Fibroblast of skin of right quadriceps (primary cell): ENCODE measurements at places on chromosomes 2 and 18.

- no peak for DNase-seq
Measured at GRCh38 chr18:79890674-79891073, 60.8 kb downstream of the SLC66A2 start.

DNA sequence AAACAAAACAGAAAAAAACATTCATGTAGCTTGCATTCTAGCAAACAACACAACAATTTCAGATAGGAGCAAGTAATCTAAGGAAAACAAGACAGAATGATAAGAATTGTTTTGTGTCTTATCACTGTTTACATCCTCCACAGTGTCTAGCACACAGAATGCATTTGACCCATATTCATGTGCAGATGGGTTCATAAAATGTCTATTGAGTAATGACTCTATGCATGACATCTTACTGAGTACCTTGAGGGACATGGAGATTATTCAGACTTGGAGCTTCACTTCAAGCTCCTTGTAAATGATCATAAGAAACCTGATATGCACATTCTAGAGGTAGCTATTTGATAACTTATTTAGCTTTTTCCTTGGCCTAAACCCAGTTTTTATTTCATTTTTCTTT, 69.0 kb downstream of the DTNA start:
- no peak for DNase-seq

DNA sequence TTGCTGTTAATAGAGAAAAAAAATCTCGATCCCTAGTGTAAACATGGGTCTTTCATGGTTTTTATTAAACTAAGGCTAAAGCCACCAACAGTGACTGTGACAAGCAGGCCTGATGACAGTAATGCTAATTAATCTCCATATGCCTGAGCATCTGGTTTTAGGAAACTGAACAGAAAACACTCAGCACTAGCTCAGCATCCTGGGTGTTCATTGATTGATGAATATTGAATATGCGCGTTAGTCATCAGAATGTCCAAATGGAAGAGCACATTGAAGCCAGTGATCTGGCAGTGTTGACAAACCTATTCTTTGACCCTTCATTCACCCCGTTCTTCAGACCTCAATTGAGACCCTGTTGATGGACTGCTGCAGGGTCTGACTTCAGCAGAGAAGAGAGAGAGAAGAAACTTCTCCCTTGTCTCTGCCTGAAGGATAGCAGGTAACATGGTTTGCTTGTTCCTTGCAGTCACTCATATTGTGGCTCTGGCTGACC, 283.8 kb downstream of the RDH14 start:
- no peak for DNase-seq

DNA sequence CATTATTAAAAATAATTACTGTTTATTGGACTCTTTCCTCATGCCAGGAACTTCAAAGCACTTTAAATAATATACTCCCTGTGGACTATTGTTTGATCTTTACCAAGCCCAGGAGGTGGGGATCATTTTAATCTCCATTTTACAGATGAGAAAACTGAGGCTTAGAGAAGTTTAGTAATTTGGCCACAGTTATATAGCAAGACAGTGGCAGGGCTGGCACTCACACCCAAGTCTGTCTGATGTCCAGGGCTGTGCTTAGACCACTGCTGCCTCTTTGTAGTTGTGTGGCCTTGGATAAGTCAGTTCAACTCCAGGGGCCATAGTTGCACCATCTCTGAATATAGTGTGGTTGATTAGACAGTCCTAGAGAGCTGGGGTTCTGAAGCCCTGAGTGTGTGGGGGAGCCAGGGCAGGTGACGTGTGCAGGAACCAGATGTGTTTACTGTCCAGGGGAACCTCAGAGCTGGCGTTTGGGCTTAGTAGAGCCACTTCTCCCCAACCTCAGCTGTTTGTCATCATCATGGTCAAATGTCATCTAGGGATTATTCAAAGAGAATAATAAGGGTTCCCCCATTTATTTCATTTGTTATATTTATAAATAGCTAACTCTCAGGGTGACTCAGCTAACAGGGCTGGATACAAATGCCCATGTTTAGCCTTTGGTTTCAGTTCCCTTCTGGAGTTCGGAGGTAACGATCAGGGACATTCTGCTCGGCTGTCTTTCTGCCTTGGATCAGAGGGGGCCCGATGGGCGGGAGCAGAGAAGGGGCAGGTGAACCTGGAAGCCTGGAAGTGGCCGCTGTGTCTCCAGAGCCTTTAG, 68.0 kb downstream of the BOLA3 start:
- DNase-seq, result no peak

DNA sequence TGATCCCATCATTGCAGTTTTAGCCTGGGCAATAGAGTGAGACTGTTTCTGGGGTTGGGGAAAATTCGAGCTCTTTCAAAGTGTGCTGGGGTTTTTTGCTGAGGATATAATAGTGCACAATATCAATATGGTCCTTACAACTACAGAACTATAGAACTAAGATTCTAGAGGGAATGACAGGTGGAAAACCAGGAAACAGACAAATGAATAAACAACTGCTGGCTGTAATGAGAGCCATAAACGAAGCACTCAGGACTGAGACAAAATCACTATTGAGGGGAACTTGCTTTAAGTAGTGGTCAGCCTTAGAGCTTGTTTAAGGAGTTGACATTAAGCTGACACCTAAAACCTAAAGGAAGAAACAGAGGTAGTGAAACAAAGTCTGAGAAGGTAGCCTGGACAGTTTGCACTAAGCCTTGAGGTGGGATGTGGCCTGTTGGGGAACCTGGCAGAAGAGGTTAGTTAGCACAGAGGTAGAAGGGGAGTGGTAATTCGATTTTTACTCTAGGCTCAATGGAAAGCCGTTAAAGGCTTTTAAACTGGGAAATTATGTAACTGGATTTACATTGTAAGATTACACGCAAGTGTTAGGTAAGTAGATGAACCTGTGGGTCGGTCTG, 33.8 kb downstream of the LCLAT1 start:
- no peak for DNase-seq

GRCh38 chr2:173898178-173898668, 67.0 kb downstream of the SP3 start:
- DNase-seq, result no peak

DNA sequence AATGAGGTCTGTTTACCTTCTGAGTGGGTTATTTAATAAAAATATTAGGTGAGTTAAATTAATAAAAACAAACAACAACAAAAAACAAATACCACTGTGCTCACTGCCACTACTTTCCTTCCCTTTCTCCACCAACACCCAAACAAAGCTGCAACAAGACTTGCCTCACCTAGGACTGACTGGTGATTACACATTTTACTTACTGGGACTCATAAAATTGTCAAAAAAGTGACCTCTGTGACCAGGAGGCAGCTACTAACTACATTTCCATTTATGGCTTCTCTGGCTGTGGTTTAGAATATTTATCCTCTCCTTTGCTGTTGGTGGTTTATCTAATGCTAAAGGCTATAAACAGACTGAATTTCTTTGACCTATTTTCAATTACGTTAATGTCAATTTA, 39.8 kb downstream of the EFEMP1 start:
- no peak for DNase-seq

DNA sequence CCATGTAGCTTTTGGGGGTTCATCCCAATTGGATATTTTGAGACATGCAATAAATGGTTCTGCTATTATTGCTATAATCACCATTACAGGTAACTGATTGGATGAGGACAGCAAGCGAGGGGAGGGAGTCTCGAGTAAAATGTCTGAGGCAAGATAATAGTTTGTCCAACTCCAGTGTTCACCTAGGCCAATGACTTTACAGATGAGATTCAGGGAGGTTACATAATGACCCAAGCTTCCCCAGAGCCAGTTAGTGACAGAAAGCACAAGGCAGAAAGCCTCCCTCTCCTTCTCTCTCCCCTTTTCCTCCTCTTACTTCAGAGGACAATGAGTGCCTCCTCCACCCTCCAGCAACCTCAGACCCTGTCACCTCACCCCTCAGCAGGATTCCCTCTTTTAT, 98.4 kb upstream of the GLS start:
- DNase-seq, result no peak

DNA sequence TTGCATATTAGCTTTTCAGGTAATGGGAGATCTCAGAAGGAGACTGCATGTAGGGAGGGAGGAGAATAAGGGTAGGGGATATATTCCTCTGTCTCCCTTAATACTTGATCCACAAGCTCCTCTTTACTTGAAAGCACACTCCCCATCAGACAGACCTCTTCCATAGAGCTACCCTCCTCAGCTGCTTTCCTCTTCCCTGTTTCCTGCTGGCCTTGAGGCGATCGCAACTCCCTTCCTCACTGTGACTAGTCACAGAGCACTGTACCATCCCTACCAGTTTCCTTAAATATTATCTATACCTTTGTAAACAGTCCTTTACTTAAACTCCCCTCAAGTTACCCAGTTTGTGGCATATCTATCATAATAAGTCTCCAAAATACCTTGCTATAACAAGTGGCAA, 10.9 kb downstream of the ROCK1 start:
- DNase-seq, result no peak

DNA sequence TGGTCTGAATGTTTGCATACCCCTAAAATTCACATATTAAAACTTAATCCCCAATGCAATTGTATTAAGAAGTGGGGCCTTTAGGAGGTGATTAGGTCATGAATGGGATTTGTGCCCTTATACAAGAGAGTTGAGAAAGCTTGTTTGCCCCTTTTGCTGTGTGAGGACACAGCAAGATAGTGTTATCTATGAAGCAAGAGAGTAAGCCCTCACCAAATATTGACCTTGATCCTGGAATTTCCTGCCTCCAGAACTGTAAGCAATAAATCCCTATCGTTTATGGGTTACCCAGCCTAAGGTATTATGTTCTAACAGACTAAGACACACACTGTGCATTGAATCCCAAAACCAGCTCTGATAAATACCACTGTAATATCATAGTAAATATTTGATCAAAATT, 32.2 kb downstream of the NR4A2 start:
- no peak for DNase-seq

- DNase-seq, result peak; percentile 3
Measured at GRCh38 chr2:108257757-108258331, 18.1 kb downstream of the SULT1C3 start.

DNA sequence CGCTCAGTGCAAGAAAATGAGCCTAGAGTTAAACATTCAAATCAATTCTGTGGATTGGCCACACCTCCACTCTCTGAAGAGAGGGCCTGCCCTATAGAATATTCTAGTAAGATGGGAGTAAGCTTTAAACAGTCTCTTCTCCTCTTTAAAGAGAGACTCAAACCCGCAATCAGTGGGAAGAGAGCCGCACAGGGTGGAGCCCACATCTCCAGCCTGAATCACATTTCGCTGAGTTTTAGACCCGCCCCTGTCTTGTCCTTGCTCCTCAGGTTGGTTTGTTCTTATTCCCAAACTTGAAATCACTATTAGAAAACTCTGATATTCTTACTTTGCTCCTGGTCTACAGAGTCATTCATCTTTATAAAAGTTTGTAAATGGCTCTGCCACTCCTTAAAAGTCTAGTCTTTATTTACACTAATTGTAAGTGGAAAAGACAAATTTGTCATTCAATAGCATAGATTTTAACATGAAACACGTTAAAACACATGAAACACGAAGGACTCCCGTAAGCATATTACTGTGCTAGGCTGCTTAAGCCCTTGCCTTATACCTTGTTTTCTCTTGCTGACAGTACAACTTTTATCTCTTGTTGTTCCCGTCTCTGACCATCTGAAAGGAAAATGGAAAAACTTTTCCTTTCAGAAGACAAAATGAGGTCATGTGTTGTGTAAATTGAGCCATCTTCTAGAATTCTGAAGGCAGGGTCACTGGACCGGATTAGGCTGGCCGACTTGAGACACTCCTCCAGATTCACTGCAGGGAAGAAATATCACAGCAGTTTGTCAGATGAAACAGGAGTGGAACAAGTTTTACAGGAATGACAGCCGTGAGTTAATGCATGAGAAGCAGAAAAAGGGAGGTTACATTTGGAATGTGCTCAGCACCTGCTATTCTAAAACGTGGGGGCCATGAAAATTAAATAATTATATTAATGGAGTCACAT, 5.6 kb downstream of the DSC1 start:
- no peak for DNase-seq

- peak; percentile 85 for DNase-seq
Measured at GRCh38 chr18:24027156-24027827, 12.7 kb downstream of the TTC39C start.

- DNase-seq, result no peak
Measured at GRCh38 chr18:46055838-46056230, 16.2 kb downstream of the PSTPIP2 start.

DNA sequence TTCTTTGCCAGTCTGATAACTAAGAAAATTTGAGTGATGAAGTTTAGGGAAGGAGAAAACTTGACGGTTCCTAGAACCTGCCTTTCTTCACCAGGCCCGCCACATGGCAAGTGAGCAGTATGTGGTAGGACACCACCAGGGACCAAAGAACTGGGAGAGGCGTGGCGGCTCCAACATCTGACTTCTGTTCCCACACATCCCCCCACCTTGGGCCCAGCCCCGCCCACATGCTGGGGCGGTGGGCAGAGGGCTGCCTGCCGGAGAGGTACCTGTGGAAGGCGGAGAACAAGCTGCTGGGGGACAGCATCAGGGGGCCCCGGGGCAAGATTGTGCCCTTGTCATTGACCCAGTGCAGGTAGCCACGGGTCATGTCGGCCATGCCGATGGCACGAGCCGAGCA, 75.0 kb downstream of the EMILIN2 start:
- no peak for DNase-seq

GRCh38 chr2:23703583-23704385, 223.1 kb downstream of the ATAD2B start:
- DNase-seq, result no peak

DNA sequence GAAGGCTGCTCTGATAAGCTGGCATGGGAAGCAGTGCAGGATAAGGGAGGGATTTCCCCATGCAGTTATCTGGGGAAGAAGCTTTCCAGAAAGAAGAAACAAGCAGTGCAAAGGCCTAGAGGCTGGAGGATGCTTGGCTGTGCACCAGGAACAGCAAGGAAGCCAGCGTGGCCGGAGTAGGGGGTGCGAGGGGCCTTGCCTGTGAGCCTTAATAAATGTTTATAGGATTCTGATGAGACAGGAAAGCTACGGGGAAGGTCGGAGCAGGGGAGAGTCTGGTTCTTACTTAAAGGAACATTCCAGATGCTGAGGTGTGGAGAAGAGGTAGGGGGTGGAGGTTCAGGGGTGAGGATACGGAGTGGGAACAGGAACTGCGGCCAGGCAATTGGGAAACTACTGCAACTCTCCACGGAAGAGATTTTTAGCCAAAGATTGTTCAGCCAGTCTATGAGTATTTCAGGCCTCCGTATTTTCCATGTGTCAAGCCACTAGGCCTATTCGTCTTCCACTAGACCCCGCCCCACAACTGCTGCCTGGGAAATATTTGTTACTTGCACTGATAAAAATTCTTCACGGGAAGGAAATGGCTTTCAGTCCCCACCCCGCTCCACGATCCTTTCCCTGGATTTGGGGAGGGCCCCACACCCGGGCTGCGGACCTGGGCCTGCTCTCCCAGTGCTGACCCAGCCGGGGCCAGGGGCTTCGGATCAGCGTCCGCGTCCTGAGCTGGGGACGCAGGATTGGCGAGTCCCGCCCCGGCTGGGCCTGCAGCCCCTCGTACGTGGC, 516 bp downstream of the EIF2AK2 start:
- DNase-seq, result peak; percentile 53
